ENCODE measurements at places on chromosomes 11 and 22.
A peak's percentile ranks its signal among the peaks of the same experiment; 100 is the strongest.

DNA sequence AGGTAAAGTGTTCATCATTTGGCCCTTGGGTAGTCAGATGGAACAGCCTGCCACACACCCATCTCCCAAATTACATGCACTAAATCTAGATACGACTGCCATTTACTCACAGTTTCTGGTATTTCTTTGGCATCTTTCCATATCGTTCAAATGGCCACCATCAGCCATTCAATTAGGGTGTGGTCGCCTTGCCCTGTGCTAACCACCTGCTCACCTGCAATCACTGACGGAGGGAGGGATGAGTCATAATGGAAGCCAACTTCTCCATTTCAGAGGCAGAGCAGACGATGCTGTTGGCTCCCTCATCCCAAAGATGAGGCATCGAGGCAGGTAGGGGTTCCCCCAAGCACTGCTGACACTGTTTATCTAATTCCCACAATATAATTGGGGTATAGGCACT, 14.6 kb downstream of the MS4A6A start:
- DNase-seq = no peak

GRCh38 chr11:20611892-20612291, 12.5 kb downstream of the SLC6A5 start:
- DNase-seq = peak; percentile 27

- no peak for DNase-seq
These were observed 52.4 kb upstream of the CD5 start for GRCh38 chr11:61049859-61050258.

DNA sequence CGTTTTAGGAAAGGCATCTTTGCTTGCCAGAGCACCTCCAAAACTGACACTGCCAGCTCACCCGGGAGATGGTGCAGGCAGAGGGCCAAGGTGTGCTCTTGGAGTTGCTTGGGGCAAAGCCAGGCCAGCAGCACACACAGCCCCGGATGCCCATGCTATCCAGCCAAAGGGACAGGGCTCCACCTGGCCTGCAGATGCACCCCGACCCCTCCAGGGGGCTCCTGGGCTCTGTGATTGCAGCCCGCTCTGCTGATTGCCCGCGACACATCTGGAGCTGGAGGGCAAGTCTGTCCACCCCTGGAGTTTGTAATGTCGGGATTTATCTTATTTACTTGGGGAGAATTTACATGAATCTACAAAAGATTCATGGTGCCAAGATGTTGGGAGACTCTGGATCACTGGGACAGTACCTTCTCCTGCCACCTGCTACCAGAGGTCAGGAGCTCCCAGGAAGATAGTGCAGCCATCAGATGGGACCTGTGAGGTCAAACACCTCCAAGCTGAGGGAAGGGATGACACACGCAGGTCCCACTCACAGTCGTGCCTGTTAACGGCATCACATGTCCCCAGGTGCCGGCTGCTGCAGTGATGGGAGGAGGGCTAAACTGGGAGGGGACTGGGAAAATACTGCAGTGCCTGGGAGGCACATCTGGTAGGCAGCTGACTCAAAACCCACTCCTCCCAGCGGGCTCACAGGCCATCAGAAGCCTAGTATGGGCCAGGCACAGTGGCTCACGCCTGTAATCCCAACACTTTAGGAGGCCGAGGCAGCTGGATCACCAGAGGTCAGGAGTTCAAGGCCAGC, 17.2 kb downstream of the CBX7 start:
- DNase-seq = peak; percentile 50

DNA sequence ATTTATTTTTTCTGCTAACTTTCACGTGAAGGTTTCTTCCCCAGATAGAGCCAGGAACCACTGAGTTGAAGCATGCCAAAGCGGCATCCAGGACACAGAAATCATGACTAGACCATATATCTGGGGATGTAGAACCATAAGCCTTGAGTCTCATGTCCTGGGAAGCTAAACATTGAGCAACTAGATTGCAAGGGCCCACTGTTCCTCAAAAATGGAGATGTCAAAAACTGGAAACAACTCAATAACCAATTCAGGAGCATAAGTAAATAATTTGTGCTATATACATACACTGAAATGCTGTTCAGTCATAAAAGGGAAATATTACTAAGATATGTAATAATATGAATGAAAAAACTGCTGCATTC, 29.0 kb upstream of the CARD16 start:
- no peak for DNase-seq

DNA sequence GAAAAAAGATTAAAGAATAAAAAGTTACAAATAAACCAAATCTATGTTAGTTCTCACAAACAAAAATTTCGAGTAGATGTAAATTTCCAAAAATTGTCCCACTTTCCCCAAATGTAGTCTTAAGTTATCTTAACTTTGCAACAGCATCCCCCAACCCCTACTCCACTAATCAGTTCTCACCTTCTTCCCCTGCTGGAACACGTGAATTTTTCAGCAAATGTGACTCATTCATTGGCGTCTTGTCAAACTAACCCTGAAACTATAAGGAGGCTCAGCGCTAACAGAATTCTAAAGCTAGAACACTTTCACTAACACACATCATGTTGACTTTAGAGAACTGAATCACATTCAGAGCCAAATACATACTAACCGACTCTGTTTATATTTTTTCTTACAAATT, 46.1 kb downstream of the PHF21A start:
- DNase-seq = peak; percentile 36

DNA sequence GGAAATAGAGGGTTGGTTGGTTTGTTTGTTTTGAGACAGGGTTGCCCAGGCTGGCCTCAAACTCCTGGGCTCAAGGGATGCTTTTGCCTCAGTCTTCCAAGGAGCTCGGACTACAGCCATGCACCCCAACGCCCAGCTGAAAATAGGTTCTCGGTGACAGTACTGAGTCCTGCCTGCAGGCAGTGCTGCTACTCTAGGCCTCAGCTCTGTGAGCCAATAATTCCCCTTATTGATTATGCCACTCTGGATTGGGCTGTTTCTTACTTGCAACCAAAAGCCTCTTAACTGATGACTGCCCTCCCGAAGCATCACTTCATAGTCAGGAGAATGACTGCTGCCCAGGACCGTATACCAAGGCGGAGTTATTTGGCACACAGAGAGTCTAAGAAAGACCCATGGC, 1.2 kb upstream of the C11orf16 start:
- DNase-seq = no peak

- no peak for DNase-seq
These were observed 253.3 kb upstream of the ISX start for GRCh38 chr22:34812631-34813030.

GRCh38 chr11:22244986-22245592, 52.2 kb downstream of the ANO5 start:
- peak; percentile 6 for DNase-seq

Data from fibroblast of villous mesenchyme (primary cell).